Stimulated activated naive B cell treated with anti-CD40 and anti-IgM and Interleukin-4, amounts not matched to agents 10 μg/mL and 1 μg/mL and 100 μg/mL, for 72 hours (primary cell): ENCODE measurements at places on chromosomes 12 and 14.
A peak's percentile ranks its signal among the peaks of the same experiment; 100 is the strongest.

GRCh38 chr12:43957732-43958372 lies 122.0 kb downstream of the TMEM117 start:
- DNase-seq: peak; percentile 11

DNA sequence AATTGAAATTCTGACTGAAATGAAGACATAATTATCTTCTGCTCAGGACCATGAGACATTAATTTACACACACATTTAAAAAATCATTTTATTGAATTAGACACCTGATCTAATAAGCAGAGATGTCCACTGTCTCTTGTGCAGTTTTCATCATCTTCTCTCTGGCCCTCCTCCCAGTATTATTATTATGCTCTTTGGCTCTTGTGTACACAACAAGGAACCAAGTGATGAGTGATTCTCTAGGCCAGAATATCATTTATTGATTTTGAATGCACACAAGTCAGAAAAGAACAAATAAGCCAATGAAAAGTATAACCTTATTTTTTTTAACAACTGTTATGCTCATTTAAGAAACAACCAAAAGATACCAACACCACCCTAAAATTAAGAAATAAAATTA lies 244.7 kb upstream of the KRR1 start:
- DNase-seq: no peak

DNA sequence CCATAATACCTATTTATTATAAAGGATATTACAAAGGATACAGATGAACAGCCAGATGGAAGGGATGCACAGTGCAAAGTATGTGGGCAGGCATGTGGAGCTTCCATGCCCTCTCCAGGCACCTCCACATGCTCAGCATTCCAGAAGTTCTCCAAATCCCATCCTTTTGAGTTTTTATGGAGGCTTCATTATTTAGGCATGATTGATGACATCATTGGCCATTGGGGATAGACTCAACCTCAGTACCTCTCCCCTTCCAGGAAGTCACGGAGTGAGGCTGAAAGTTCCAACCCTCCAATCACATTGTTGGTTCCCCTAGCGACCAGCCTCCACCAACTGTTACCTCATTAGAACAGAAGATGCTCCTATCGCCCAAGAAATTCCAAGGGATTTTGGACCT lies 156.4 kb downstream of the ATP23 start:
- no peak for DNase-seq

DNA sequence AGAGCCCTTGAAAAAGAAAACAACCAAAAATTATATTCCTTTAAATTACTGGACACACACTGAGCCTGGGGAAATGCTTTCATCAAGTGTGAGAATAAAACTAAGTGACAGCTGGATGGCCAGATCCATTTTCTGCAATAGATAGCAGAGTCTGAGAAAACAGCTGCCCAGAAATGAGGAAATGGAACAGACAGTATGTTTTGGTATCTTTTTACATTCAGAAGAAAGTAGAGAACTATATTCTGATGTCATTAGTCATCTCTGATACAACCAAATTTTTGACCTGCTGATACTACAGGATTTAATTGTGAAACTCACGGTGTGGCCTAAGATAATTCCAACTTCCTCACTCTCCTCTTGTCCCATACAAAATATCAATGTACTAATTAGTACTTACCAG lies 78.2 kb downstream of the HMGA2 start:
- no peak for DNase-seq

- peak; percentile 91 for DNase-seq
These were observed 11.7 kb downstream of the TPCN1 start for GRCh38 chr12:113232840-113233585.

DNA sequence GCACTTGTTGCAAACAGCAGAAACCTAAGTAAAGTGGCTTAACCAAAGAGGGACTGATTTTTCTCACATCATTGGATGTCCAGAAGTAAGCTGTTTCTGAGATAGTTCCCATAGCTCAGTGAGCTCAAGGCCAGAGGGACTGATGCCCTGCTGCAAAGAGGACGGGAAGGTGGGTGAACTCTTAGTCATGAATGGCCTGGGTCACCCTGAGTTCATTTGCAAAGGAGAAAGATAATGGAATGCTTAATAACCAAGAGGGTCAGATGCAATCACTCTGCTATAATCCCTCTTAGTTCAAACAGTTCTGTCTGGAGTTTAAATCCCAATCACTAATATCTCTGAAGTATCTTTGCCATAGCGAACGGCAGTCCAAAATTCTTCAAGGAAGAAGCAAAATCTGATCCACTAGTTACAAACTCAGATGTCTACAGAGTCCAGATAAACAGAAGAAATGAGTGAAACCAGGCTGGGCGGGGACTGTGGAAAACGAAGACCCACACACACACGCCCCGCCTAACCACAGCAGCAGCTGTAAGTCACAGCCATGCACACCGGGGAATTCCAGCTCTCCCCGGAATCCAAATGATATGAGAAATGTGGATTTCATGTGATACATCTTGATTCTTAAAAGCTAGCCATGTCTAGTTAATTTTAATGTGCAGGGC lies 289.5 kb downstream of the TMEM132D start:
- DNase-seq: no peak

GRCh38 chr12:101089271-101089670 lies 120.8 kb downstream of the SLC5A8 start:
- DNase-seq: no peak

- no peak for DNase-seq
These were observed 96.6 kb upstream of the PCED1B start for GRCh38 chr12:46982629-46983392.

GRCh38 chr12:116389990-116390389 lies 112.5 kb upstream of the MED13L start:
- DNase-seq: no peak

DNA sequence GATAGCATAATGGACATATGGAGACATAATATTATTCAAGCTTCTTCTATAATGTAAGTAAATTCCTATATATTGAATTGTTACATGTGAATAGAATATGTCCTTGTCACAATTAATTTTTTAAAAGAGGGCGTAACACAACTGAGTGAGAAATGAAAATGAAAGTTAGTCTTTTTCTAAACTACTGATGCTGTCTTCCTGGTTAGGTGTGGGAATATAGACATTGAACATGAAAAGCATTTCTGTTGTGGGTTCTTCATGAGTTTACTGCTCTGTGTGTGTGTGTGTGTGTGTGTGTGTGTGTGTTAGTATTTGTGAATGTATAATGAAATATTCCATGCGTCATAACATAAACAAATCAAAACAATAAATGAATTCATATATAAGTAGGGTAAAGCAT lies 40.5 kb upstream of the RTL1 start:
- no peak for DNase-seq
